ENCODE measurements at places on chromosomes 11 and 22. TPM values are rescaled to one million over a fixed set of nuclear protein-coding genes. Genes with fewer than 3 reads are reported as not detected.

FGF3 gene
- total RNA-seq, result not detected

C1QTNF5 gene
- 25.1 TPM for total RNA-seq

GRCh38 chr11:74465291-74465708 is 2.0 kb downstream of the KCNE3 start:
- peaks cover 48% of the 10 kb centered on the region for H3K4me1 ChIP-seq
- no peak overlapping the region for H3K27ac ChIP-seq
- H3K4me3 ChIP-seq, result no peak overlapping the region
- no peak for DNase-seq

DNA sequence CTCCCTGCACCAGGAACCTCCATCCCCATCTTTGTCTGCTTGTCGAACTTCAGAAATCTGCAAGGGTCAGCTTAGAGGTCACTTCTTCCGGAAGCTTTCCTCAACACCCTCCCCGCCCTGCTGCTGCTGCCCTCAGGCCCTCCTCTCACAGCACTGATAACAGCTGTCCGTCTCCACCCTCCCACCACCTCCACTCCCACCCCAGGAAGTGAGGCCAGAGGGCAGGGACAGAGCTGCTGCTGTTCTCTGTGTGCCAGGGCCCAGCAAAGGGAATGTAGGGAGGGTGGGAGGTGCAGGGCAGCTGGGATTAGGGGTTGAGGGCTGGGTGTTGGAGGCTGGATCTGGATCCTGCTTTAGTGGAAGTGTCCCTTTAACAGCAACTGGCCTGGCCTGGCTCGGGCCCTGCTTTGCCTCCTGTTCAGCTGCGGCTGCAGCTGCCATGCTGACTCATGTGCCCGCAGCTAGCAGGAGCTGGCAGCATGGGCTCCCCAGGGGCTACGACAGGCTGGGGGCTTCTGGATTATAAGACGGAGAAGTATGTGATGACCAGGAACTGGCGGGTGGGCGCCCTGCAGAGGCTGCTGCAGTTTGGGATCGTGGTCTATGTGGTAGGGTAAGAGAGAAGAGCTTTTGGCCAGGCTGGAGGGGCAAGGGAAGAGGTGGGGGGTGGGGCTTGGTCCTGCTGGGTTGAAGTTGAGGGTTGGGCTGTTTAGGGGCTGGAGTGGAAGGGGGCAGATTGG is at the start of gene P2RX6:
TSS of gene P2RX6 (plus strand) at position 440 of the 740 bp plus-strand sequence. CDS start at position 450, 10 bp downstream.
- peak within 1 kb of the TSS; percentile 42 for H3K4me3 ChIP-seq
- H3K4me1 ChIP-seq, result peaks cover 26% of the 10 kb centered on the region
- DNase-seq, result peak; percentile 47

- H3K4me3 ChIP-seq, result no peak overlapping the region
- peak overlapping the region; percentile 85 for H3K27ac ChIP-seq
- DNase-seq, result no peak
- no peaks in the 10 kb centered on the region for H3K36me3 ChIP-seq
- H3K27me3 ChIP-seq, result no peaks in the 10 kb centered on the region
- H3K4me1 ChIP-seq, result peaks cover 14% of the 10 kb centered on the region
Observed at GRCh38 chr22:43830931-43831560, 18.9 kb upstream of the EFCAB6 start.

HOATZ gene
- total RNA-seq, result not detected

DNA sequence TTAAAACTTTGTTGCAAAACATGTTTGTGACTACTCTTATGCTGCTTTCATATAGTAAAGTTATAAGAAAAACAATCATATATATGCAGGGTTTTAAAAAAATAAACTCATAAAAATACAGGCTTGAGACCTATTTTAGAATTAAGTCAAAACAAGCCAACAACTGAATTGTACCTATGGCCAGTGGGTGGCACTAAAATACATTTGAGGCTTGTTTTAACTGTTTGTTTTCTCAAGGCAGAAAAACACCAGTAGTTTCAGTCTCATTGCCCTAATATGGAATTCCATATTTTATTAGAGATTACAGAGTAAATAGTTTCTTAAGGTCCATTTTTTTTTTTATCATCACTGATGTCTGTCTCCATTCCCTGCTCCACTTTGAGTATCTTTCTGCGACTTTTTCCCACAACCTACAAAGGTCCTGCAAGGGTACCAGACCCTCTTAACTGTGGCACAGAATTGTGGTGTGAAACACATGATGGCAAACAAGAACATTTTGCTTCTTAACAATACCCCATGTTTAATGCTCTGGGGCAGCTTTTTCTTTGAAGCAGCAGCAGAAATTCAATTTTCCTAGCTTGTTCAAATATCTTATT is 8.5 kb upstream of the CCDC89 start:
- H3K4me1 ChIP-seq, result no peaks in the 10 kb centered on the region
- no peaks in the 10 kb centered on the region for H3K36me3 ChIP-seq
- H3K4me3 ChIP-seq, result no peak overlapping the region
- no peak overlapping the region for H3K27ac ChIP-seq
- H3K27me3 ChIP-seq, result no peaks in the 10 kb centered on the region

C22orf42 gene
- not detected for total RNA-seq

LRP4 gene
- 19.8 TPM for total RNA-seq

DNA sequence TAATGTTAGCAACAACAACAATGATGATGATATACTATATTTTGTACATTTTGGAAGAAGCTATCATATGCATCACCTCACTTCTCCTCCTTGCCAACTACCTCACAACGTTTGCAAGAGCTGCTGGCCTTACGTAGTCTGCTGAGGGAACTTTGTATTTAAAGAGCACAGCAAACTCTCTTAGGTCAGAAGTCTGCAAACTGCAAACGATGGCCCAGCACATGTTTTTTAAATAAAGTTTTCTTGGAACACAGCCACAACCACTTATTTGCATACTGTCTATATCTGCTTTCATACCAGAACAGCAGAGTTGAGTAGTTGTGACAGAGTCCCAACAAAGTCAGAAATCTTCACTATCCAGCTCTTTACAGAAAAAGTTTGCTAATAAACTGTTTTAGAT is 261.7 kb downstream of the TENM4 start:
- no peak overlapping the region for H3K27ac ChIP-seq
- no peaks in the 10 kb centered on the region for H3K36me3 ChIP-seq
- H3K4me3 ChIP-seq, result no peak overlapping the region
- H3K4me1 ChIP-seq, result peaks cover 6% of the 10 kb centered on the region

GRCh38 chr11:1515082-1516060 is 28.8 kb upstream of the MOB2 start:
- peaks cover 81% of the 10 kb centered on the region for H3K4me1 ChIP-seq
- peak; percentile 73 for DNase-seq
- no peak overlapping the region for H3K27ac ChIP-seq
- no peaks in the 10 kb centered on the region for H3K27me3 ChIP-seq
- no peak overlapping the region for H3K4me3 ChIP-seq
- no peaks in the 10 kb centered on the region for H3K36me3 ChIP-seq

GRCh38 chr11:66580803-66581202 is 12.1 kb downstream of the CCDC87 start:
- H3K36me3 ChIP-seq, result no peaks in the 10 kb centered on the region
- H3K4me1 ChIP-seq, result peaks cover 7% of the 10 kb centered on the region
- no peaks in the 10 kb centered on the region for H3K27me3 ChIP-seq

DNA sequence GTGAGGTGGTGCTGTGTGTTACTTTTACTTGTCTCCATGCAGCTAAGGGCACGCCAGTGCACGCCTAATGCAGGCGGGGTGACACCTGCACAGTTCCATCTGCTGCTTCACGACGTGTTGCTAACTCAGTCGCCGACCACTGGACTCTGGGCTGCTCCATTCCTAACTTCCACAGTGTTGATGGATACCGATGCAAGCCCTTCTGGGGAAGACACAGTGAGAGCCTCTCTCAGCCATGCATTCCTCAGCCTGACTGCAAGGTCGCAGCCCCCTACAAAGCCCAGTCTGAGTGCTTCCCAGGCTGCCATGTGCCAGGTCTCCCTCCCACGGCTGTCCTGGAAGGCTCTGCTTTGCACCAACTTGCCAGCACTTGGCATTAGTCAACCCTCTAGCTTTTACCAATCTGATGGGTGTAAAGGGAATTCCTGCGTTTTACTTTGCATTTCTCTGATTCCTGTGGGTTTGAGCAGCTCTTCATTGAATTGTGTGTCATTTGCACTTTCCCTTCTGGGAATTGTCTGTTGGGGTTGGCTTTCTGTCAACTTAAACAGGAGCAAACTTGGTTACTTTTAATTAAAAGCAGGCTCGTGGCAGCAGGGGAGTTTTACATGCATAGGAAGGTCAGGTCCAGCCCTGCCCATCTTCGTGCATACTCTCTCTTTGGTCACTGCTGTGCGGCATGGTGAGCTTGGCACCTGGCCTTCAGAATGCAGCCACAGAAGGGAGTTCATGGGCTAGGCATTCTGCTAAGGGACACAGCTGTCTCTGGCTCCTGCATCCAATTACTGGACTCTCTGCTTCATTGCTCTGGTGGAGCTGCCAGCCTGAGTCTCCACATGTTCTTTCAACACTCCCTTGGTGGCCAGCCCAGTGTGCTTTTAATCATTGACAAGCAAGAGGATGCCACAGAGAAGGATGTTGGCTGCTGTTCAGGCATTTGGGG is 34.6 kb upstream of the SHANK2 start:
- H3K4me1 ChIP-seq, result peaks cover 5% of the 10 kb centered on the region
- no peak overlapping the region for H3K4me3 ChIP-seq
- no peaks in the 10 kb centered on the region for H3K36me3 ChIP-seq

DNA sequence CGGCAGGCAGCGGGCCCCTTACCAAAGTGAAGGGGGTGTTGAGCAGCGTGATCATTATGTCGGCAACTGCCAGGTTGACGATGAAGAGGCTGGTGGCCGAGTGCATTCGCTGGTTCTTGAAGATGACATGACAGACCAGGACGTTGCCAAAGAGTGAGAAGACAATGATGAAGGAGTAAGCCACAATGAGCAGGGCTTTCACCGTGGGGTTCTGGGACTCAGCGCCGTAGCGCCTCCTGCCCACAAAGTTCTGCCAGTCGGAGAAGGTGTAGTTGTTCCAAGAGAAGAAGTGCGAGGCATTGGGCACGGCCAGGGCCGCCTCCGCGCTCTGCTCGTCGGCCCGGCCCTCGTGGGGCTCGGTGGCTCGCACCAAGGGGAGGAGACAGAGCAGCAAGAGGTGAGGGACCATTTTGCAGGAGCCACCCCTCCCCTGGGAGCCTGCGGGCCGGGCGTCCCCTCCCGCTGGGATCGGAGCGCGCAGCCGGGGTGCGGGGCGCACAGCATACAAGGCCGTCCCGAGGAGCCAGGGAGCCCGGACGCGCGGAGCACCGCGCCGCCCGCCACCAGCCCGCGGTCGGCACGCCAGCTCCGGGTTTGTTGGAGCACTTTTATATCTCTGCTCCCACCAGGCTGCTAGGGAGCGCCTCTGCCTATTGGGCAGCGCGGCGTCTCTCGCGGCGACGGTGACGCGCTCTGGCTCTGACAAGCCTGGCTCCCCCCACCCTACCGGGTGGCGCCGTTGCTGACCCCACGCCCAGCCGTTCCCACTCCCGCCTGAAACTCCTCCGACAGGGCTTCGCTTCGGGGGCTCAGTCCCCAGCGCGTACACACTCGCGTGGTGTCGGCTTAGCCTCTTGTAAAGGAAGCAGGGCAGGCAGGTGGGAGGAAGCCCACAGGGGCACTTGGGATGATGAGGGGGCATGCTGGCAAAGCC is at the start of gene GPR83:
TSS of gene GPR83 (minus strand) at position 581 of the 934 bp plus-strand sequence. CDS start at position 409, 172 bp downstream.
- H3K36me3 ChIP-seq, result no peaks in the 10 kb centered on the region
- H3K4me3 ChIP-seq, result peak within 1 kb of the TSS; percentile 45
- H3K27me3 ChIP-seq, result peaks cover 48% of the 10 kb centered on the region

CDHR5 gene
- not detected for total RNA-seq
